ENCODE measurements at places on chromosomes 7 and 10.

DNA sequence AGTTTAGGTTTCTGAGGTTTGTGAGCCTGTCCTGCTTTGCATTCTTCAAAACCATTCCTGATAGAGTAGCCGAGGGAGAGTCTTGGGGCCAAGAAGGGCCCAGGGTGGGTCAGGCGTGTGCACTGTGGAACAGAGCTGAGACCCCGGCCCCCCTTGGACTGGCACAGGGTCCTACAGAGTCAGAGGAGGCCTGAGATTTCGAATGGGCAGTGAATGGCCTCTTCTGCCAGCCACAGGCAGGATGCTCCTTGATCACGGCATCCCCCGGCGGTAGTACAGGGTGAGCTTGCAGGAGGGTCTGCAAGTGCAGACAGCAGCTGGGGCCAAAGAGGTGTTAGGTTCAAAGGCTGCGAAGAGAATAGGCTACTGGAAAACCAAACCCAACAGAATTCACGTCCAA is 4.6 kb downstream of the TRIM56 start:
- no peak for DNase-seq

- no peak for DNase-seq
Measured at GRCh38 chr10:103870516-103870915, 15.1 kb upstream of the SH3PXD2A start.

DNA sequence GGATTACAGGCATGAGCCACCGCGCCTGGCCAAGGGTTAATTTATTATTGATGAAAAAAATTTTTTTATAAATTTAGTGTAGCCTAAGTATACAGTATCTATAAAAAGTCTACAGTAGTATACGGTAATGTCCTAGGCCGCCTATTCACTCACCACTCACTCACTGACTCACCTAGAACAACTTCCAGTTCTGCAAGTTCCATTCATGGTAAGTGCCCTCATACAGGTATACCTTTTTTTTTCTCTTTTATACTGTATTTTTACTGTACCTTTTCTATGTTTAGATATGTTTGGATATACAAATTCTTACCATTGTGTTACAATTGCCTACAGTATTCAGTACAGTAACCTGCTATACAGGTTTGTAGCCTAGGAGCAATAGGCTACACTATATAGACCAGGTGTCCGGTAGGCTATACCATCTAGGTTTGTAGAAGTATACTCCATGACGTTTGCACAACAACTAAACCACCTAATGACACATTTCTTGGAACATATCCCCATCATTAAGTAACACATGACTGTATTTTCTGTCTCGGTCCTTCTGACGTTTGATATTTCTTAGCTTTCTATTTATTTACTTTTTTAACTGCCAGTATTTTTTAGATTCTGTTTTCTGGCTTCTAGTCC is 23.4 kb downstream of the IRF5 start:
- no peak for DNase-seq

DNA sequence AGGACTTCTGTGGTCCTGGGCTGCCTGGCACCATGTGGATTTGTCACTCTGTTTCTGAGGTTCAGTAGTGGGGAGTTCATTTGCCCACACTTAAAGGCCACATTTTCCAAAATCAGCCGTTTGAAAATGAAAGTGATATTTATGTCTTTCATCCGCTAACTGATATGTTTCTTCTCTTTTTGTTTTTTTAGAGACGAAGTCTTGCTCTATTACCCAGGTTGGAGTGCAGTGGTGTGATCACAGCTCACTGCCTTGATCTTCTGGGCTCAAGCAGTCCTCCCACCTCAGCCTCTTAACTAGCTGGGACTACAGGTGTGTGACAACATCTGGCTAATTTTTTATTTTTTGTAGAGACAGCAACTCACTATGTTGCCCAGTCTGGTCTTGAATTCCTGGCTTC is 58.6 kb downstream of the EBLN1 start:
- DNase-seq = no peak

DNA sequence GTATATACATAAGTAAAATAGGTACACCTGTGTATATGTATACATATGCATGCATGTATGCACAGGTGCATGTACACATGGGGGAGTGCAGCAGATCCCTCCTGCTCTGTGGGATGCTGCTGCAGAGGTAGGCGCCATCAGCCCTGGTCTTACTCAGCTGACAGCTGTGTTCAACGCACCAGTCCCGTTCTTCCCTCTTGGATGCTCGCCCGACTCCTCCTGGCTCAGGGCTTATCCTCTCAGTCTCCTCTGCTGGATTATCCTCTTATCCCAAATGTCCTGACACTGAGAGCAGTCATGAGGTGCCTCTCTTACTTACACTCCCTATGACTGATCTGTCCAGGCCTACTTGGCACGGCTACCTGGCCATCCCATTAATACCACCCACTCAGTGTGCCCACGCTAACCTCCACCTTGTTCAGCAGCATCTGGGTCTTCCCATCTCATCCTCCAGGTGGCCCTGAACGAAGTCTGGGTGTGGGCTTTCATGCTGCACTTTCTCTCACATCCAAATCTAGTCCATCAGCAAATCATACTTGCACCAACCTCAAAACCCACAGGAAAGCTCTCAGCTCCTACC is 357.1 kb downstream of the TCERG1L start:
- no peak for DNase-seq

DNA sequence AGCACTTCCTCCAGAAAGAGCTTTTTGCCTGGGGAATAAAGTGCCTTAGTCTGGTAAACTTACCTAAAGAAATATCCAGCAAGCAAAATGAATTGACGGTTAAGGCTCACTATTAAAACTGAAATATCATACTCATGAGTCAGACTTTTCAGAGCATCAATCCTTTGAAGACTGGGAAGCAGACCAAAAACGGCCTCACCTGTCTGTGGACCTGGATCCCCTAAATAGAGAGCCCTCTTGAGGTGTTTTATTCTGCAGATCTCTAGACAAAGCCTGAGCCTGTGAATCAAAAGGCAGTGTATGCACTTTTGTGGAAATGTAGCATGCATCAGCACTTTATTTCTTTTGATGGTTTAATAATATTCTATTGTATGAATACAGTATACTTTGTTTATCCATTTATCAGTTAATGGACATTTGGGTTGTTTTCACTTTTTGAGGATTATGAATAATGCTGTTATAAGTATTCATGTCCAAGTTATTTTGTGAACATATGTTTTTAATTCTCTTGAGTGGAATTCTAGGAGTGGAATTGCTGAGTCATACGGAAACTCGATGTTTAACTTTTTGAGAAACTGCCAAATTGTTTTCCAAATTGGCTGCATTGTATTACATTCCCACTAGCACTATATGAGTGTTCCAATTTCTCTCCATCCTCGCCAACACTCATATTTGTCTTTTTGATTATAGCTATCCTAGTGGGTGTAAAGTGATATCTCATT is 449.0 kb upstream of the IGFBP3 start:
- DNase-seq = no peak

DNA sequence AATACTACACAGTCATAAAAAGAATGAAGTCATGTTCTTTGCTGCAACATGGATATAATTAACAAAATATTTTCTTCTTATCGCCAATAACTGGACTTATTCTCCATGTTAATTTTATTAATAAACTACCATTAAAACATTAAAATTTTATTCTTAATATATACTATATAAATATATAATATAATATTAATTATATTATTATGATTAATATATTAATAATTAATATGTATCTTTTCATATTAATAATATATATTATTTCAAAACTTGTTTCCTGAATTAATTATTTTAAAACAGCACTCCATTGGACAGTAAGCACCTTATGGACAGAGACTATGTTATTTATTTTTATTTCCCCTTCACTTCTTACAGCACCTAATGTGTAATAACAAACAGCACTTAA is 182.8 kb downstream of the ARL4A start:
- DNase-seq = no peak

- no peak for DNase-seq
Measured at GRCh38 chr10:86938260-86938659, 19.2 kb downstream of the MMRN2 start.
